ENCODE measurements at places on chromosomes 1 and 21. TPM values are rescaled to one million over a fixed set of nuclear protein-coding genes. Genes with fewer than 3 reads are reported as not detected.

TDRD5 gene
- 0.05 TPM for total RNA-seq

TIPRL gene
- total RNA-seq = 33.9 TPM

MAEL gene
- not detected for total RNA-seq

RGS13 gene
- not detected for total RNA-seq

FMO4 gene
- total RNA-seq = 0.67 TPM

CD34 gene
- total RNA-seq = not detected

CD84 gene
- not detected for total RNA-seq

PTPN14 gene
- total RNA-seq = 10.7 TPM

HSF2BP gene
- total RNA-seq = 1.8 TPM

CELA3A gene
- not detected for total RNA-seq

TNFRSF4 gene
- total RNA-seq = not detected

CD1B gene
- total RNA-seq = not detected

CATSPERE gene
- total RNA-seq = 0.17 TPM

FAM229A gene
- 2.9 TPM for total RNA-seq

SHE gene
- 0.10 TPM for total RNA-seq

ARL8A gene
- total RNA-seq = 54.3 TPM

S100A7A gene
- not detected for total RNA-seq

Data from A549 treated with Hydrocortisone at 1 μM for 4 hours (cell line).